Ascending aorta (tissue), 2 donors: ENCODE measurements at places on chromosomes 11 and 22. TPM values are rescaled to one million over a fixed set of nuclear protein-coding genes. Genes with fewer than 3 reads are reported as not detected.

Gene C11orf91
- not detected for total RNA-seq

Gene SPECC1L
- 66.9 TPM for total RNA-seq

Gene MS4A7
- 114 TPM for total RNA-seq

Gene KCNJ1
- not detected for total RNA-seq

Gene MMP7
- not detected for total RNA-seq

Gene OR51I1
- not detected for total RNA-seq

DNA sequence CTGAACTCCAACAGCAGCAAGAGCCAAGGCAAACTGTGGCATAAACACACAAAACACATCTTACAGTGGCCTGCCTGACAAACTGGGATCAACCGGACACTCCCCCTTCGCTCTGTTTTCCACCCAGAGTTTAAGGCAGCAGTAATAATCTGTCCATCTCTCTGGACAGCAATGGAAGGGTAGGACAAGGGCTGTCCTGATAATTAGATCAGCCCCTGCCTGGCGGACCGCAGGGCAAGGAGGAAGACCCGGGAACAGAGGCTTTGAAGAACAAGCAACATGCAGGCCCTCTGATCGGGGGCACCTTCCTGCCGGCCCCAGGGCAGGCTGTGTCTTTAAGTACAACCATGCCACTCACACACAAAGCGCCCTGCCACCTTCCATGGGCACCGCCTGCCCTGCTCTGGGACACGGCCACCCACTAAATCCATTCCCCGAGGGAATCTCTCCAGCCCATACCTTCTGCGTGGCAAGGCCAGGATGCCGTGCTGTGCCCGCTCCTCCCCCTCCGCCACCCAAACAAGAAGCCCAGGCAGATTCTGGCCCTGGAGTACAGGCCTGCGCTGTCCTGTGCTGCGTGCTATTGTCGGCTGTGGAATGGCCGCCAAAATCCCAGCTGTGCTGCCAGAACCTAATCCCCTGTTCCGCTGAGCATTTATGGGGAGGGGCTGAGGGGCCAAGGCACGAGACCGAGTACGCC, 38.8 kb downstream of the NUMA1 start:
- peak; percentile 39 for DNase-seq

DNA sequence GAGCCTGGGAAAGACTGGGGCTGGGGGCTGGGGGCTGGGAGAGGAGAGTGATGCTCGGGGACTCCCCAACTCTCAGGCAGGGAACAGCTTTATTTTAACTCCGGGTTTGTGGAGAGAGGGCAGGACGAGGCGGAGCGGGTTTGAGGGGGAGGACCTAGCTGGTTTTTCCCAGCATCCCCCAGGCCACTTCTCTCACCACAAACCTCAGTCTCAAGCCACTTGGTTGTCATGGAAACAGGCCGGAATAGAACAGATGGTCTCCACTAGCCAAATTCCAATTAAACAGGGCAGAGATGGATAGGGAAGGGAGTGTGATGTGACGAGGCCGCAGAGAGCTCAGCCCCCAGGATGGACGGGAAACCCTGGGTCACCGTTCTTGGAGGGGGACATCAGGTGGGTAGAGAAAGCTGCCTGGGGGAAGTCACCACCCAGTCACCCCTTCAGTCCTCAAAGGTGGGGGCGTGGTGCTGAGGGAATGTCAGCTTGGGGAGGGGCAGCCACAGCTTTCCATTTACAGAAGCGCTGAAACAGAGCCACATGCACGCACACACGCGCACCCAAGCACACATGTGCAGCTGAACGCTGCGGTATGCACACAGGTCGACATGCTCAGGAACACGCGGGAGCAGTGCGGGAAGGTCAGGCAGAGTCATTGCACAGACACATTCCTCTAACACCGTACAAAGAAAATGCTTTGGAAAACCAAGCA, 19.2 kb downstream of the NECTIN1 start:
- no peak for DNase-seq

DNA sequence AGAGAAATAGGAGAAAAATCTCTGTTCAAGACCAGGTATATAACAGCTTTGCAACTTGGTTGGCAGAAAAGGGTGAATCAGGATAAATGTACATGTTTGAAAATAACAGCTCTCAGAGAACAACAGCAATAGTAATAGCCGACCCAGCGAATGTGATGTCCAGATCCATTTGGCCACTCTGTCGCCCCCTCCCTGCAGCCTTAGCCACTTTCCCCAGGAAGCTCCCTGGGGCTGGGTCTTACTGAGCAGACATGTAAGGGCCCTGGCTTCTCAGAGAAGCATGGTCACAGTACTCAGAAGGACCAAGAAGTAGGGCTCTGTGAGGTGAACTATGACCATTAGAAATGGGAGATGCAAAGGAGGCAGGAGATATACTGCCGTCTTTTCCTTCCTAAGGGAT, 154.1 kb upstream of the SNX19 start:
- no peak for DNase-seq

- DNase-seq = no peak
Measured at GRCh38 chr11:19345848-19346681, 105.3 kb upstream of the E2F8 start.

DNA sequence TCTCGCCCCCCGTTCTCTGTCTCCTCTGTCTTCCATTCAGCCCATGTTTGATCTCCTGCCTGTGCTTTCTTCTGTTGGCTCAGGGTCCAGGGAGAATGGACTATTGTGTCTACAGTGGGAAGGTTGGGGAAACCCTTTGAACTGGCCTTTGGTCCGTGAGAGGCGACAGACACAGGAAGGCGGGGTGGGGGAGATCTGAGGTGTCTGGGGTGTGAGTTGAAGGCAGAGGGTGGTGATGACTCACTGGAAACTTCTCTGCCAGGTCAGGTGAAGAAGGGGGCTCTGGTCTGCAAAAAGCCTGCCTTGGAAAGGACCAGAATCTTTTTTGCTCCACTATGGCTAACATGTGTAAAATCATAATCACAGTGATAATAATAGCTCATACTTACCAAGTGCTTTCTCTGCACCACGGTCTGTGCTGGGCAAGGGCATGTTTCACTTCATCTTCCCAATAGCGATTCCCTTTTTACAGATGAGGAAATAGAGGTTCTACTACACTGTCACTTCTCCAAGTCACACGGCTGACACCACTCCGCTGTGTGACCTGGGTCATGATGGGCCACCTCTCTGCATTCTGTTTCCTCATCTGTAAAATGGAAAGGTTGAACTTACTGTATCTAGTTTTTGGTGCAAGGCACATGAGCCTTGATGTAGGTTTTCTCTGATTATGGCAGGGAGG, 99.8 kb upstream of the ALX4 start:
- peak; percentile 44 for DNase-seq

GRCh38 chr22:40243891-40244290, 66.2 kb downstream of the TNRC6B start:
- no peak for DNase-seq

GRCh38 chr22:39931251-39931650, 28.9 kb upstream of the TMA7B start:
- no peak for DNase-seq

GRCh38 chr11:9530901-9531625, 42.4 kb upstream of the WEE1 start:
- DNase-seq = no peak
